ENCODE measurements at places on chromosomes 1 and 21. TPM values are rescaled to one million over a fixed set of nuclear protein-coding genes. Genes with fewer than 3 reads are reported as not detected.

Gene DCST1
- total RNA-seq = 0.33 TPM

DNA sequence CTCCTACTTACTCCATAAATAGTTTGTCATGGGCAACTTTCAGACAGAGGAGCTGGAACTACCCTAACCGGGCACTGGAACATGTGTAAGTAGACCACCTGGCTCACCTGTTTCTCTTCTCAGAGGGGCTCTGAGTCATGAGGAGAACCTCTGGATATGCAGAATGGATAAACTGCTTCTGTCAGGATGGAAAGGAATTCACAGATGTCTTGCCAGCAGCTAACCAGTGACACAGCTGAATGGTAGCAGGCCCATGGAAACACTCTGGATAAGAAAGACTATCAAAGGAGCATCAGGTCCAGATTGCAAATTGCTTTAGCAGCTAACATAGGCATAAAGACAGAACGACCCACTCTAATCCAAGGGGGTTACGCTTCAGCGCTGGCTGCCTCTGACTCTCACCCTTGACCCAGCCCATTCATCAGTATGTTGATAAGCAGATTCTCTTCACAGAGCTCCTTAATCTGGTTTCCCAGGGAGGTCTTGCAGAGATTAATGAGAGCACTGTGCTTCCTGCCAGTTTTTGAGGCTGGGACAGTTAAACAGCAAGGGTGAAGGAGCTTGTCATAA, 54.2 kb downstream of the HIVEP3 start:
- no peak overlapping the region for H3K4me3 ChIP-seq
- no peaks in the 10 kb centered on the region for H3K27me3 ChIP-seq
- no peaks in the 10 kb centered on the region for H3K36me3 ChIP-seq
- H3K4me1 ChIP-seq = peaks cover 28% of the 10 kb centered on the region

DNA sequence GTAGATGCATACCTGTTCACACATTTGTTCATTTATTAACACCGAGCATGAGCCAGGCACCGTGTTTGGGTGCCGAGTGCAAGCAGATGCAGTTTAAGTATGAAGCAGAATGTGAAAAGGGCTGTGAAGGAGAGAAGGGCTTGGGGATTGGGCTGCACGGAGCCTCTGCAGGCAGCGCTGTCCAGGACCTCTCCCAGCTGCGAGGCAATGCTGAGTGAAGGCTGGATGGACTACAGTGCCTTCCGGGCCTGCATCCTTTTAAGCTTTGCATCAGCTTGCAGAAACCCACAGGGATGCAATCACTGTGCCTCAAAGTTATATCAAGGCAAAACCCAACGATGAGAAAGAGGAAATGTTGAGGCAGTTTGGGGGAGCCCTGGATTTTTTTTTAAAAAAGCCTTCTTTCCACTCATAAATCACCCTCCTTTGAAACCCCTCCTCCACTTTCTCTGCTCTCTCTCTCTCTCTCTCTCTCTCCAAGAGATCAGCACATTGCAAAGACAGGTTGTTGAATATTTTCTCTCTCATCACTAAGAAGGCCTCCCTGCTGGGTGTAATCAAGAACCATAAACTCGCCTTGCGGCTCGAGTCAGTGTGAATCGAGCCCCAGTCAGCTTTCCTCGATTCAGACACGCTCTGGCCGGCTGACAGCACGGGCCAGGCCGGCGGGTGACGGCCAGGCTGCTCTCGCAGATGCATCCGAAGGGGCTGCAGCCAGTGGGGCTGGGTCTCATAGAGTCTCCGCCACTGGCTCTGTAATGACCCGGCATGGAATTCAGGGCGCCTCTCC, 89.2 kb upstream of the POU3F1 start:
- no peak for DNase-seq
- H3K27ac ChIP-seq = no peak overlapping the region
- H3K27me3 ChIP-seq = peaks cover 35% of the 10 kb centered on the region

- DNase-seq = no peak
- H3K4me1 ChIP-seq = no peaks in the 10 kb centered on the region
- no peaks in the 10 kb centered on the region for H3K36me3 ChIP-seq
Observed at GRCh38 chr1:211495584-211495983, 3.6 kb upstream of the RD3 start.

DNA sequence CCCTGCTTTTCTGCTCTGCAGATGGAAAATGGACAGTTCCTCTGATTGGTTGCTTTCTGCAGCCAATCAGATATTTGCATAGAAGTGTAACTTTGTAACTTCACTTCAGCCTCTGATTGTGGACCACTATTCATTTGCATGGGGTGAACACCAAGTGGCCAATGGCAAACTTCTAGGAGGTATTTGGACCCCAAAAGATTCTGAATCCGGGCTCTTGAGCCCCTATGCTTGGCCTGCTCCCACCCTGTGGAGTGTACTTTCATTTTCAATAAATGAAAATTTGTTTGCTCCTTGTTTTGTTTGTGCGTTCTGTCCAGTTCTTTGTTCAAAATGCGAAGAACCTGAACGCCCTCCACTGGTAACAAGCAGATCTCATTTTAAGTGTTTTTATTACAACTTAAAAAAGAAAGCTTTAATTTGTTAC, 6.4 kb upstream of the GSTM4 start:
- H3K4me3 ChIP-seq = no peak overlapping the region
- no peaks in the 10 kb centered on the region for H3K27me3 ChIP-seq
- H3K4me1 ChIP-seq = no peaks in the 10 kb centered on the region
- no peak for DNase-seq
- no peaks in the 10 kb centered on the region for H3K36me3 ChIP-seq
- H3K27ac ChIP-seq = no peak overlapping the region

GRCh38 chr1:184370850-184371249, 16.0 kb upstream of the C1orf21 start:
- no peak overlapping the region for H3K27ac ChIP-seq
- H3K36me3 ChIP-seq = no peaks in the 10 kb centered on the region
- H3K4me3 ChIP-seq = no peak overlapping the region
- DNase-seq = no peak
- H3K27me3 ChIP-seq = peaks cover 3% of the 10 kb centered on the region
- H3K4me1 ChIP-seq = no peaks in the 10 kb centered on the region

GRCh38 chr21:32351428-32351827, 41.4 kb downstream of the URB1 start:
- no peak overlapping the region for H3K4me3 ChIP-seq
- peaks cover 98% of the 10 kb centered on the region for H3K36me3 ChIP-seq
- H3K27ac ChIP-seq = no peak overlapping the region
- H3K4me1 ChIP-seq = no peaks in the 10 kb centered on the region
- no peaks in the 10 kb centered on the region for H3K27me3 ChIP-seq

DNA sequence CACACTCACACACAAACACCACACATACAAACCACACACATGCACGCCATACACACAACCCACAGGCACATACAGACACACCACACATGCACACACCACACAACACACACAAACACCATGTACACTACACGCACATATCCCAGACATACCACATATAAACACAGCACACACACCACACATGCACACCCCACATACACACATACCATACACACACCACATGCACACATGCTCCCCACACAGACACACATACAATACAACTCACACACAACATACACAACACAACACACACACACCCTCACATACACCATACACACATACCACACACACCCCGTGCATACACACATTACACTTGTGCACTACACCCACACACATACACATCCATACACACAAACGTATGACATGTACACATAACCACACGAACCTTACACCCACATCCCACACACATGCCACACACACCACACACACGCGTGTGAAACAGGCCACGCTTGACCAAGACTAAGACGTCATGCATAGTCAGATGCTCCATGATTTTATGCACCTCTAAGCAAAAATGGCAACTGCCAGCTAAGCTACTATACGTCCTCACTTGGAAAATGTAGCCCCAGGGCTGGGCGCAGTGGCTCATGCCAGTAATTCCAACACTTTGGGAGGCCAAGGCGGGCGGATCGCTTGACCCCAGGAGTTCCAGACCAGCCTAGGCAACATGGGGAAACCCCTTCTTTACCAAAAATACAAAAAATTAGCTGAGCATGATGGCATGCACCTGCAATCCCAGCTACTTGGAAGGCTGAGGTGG, 77.4 kb upstream of the TMPRSS2 start:
- H3K4me3 ChIP-seq = no peak overlapping the region
- no peak overlapping the region for H3K27ac ChIP-seq
- no peak for DNase-seq
- no peaks in the 10 kb centered on the region for H3K36me3 ChIP-seq
- no peaks in the 10 kb centered on the region for H3K27me3 ChIP-seq

Gene MAP1LC3C
- not detected for total RNA-seq

GRCh38 chr1:225318706-225319575, 108.9 kb downstream of the LBR start:
- no peak overlapping the region for H3K27ac ChIP-seq
- no peaks in the 10 kb centered on the region for H3K36me3 ChIP-seq
- H3K4me3 ChIP-seq = no peak overlapping the region
- no peaks in the 10 kb centered on the region for H3K4me1 ChIP-seq
- peaks cover 6% of the 10 kb centered on the region for H3K27me3 ChIP-seq
- DNase-seq = no peak

Data from CD4-positive, alpha-beta T cell (primary cell).